Uterus (tissue), 4 donors: ENCODE measurements at places on chromosomes 2 and 18. TPM values are rescaled to one million over a fixed set of nuclear protein-coding genes. Genes with fewer than 3 reads are reported as not detected.

The UGT1A5 gene
- not detected for total RNA-seq

The PGAP1 gene
- total RNA-seq, result 76.3 TPM

DNA sequence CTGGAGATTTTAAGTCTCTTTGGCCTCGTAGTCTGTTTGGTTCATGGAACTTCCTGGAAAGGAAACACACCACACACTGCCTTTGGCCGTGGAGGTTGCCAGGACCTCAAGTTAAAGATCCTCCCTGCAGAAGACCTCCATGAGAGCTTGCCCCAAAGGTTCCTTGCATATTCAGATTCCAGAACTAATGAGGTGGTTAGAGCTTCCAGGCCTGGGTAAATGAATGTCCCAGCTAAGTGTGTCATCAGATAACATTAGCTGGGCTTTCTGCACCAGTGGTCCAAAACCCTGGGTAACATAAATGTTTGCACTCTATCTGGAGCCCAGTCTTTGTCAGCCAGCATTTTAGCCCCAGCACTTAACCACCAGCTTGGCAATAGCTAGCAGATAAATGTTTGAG lies 122.1 kb upstream of the EML6 start:
- DNase-seq, result no peak

DNA sequence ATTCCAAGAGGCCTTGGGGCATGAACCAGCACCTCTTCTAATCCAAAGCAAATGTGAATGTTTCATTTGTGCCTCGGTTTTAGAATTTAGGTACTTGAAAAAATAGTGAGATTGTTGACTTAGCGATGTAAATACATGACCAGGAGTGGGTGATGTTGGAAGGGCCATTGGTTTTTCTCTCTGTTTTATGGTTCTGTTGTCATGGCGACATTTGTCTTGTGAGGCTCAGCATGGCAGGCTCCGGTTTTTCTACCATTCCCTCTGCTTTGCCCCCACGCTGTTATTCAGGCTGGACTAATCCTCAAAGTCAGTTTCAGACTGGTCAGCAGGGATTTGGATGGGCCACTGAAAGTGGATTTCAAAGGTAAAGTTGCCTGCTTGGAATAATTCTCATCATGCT lies 255.4 kb downstream of the ALPK2 start:
- DNase-seq, result no peak

The ALK gene
- not detected for total RNA-seq

The CAPN13 gene
- total RNA-seq, result not detected

GRCh38 chr18:21327101-21327500 lies 85.1 kb downstream of the GREB1L start:
- no peak for DNase-seq

DNA sequence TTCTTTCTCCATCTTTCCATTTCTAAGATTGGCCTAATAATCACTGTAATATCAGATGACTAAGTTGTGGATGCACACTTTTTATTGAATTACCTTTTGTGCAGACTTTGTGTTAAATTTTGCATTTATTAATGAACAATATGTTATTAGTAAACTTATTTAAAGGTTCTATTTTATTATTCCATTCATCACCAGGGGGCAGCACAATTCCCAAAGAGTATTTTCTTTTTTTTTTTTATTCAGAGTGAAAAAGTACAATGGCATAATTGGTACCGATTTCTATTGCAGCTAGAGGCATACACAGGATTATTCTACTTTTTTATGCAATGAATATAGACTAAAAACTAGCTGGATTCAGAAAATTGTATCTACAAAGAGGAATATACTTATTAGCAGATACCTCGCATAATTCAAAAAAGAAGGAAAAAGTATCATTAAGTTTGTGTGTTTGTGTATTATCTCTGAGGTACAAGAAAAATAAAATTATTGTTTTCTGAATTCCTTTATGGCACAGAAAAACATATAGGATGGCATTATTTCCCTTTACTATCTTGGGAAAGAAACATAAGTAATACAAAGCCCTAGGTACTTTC lies 390.6 kb downstream of the ERBB4 start:
- no peak for DNase-seq

- no peak for DNase-seq
Observed at GRCh38 chr2:229081411-229081810, 189.7 kb downstream of the PID1 start.

DNA sequence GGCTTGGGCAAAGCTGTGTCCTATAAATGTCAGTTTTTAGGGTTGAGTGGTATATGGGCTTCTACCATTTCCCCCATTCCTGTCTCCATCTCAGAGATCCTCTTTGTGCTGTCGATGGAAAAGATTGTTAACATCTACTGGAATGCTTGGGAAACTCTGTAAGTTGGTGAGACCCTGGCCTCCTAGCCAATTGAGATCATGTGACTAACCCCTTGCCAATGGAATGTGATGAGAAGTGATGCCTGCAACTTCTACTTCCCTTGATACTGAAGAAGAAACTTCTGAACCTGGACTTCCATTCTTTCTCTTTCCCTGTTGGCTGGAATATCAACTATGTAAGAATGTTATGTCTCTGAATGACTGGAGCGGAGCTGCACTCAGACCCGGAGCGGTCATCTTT lies 14.5 kb downstream of the SLC39A10 start:
- no peak for DNase-seq

DNA sequence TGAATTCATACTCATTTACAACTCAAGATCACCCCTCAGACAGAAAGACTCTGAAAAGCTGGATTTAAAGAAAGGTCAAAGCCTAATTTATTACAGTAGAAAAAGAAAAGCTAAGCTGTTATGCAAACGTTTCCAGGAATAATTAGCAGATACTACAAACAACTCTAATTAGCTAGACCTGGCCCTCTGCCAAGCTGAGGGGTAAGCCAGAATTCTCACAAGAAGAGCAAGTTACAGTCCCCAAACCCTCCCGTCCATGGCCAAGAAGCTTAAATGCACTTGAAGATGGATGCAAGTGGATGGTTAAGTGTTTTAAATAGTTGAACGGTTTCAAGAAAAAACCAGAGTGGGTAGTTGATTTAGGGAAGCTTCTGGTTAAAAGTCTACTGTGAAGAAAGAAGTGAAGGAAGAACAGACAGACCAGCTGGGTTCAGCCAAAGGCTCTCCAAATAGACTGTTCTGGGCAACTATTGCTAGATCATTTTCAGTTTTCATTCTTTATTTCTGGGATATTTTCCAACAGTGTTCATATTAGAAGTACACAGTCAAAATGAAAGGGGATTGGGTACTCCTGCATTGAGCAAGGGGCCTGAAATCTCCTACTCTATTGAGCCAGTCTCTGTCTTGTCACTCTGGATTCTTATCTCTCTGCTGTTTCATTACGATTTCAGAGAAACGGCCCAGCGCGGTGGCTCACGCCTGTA lies 4.8 kb downstream of the LMAN2L start:
- DNase-seq, result no peak

The AQP4 gene
- 1.1 TPM for total RNA-seq

- no peak for DNase-seq
Observed at GRCh38 chr2:20523073-20523798, 76.4 kb downstream of the RHOB start.

The REG1B gene
- not detected for total RNA-seq

DNA sequence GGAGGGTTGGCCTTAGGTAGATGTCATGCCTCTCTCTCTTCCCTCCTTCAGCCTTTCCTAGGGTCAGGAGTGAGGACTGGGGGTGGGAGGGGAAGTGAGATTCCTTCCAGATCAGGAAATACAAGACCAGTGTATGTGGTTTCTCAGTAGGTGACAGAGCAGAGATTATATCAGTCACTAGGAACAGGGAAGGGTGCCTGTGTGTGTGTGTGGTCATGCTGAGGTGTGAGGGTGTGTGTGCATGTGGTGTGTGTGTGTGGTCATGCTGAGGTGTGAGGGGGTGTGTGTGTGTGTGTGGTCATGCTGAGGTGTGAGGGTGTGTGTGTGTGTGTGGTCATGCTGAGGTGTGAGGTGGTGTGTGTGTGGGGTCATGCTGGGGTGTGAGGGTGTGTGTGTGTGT lies 259.8 kb downstream of the LOXHD1 start:
- no peak for DNase-seq

DNA sequence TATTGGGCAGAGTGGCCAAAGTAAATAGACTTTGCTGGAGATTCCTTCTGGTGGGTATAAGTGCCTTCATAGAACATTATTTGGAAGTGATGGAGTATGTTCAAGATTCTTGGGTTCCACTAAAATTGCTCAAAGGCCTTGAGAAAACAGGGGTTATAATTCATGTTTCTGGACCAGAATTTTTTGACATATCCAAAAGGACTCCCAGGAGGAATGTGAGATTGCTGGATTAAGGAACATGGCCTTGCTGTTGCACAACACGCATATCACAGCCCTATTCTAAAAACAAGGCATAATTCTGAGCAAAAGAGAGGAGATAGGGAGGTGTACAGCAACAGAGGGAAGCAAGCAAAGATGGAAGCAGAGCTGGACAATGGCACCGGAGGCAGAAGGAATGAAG lies 111.7 kb upstream of the TNP1 start:
- DNase-seq, result peak; percentile 59

DNA sequence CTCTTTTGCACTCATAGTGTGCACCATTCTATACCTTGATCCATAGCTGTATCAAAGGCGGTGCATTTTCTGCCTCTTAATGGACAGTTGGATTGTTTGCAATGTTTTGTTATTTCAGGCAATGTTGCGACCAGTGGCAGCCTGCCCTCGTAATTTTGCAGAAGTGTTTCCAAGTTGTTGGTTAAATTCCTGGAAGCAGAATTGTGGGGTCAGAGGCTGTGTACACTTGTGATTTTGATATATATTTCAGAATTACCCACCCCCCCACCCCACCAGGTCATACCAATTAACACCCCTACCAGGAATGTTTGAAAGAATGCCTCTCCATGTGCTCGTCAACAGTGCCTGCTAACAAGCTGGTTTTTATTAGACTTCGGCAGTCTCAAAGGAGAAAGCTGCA lies 32.4 kb upstream of the IL1R1 start:
- no peak for DNase-seq
